NAMALWA (cell line): ENCODE measurements at places on chromosomes 6 and 20.

GRCh38 chr6:157490611-157491269, 109.8 kb downstream of the ZDHHC14 start:
- DNase-seq, result no peak

DNA sequence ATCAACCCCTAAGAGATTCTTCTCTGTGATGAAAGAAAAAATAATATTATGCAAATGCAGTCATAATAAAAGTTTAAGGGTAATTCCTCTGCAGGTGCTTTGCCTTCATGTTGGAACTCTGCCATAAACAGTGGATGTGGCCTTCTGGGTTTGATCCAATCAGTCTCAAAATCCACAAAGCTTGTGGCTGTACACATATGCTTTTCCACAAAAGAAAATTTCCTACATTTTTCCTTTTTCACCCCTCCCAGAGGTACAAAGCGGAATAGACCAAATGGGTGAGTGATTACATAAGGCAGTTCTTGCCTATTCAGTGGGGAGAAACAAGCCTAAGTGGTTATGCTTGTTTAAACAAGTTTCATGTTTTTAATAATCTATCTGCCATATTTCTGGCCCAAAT, 16.7 kb downstream of the CALHM5 start:
- peak; percentile 14 for DNase-seq

- DNase-seq, result no peak
These were observed 119.4 kb upstream of the AGPAT4 start for GRCh38 chr6:161393292-161393691.

- DNase-seq, result no peak
These were observed at the start of gene SERPINB6 for GRCh38 chr6:2971420-2972218. TSS of gene SERPINB6 (minus strand) at chr6:2971567. CDS start at chr6:2959332, 12,235 bp downstream.

DNA sequence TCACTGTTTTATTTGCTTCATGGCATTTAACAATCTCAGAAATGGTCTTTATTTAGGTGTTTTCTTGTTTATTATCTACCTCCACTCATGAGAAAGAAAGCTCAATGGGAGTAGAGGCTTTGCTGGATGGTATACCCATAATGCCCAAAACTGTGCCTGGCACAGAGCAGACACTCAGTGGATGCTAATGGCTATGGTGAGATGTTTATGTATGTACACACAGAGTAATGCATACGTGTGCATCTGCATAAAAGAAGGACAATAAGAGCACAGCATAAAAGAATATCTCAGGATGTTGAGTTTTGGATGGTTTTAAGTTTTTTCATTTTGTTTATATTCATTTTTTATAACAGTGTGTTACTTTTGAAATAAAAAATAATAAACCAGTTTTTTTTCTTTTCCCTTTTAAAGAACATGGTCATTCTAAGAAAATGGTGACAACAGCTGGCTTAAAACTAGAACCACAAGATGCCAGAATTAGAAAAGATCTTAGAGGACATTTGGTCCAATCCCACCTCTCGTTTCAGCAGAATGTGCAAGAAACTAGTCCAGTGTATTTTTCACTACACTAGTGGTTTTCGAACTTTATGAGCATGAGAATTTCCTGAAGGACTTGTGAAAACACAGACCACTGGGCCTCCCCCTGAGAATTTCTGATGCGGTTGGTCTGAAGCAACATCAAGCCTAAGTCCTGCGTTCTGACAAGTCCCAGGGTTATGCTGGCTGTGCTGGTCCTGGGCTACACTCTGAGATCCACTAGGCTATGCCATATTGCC, 131.9 kb downstream of the FYN start:
- no peak for DNase-seq

- DNase-seq, result peak; percentile 88
These were observed 14.5 kb downstream of the GNL1 start for GRCh38 chr6:30541515-30542403.
